ENCODE measurements at places on chromosomes 12 and 14.
A peak's percentile ranks its signal among the peaks of the same experiment; 100 is the strongest.

GRCh38 chr12:64609536-64610078 lies 688 bp upstream of the RASSF3 start:
- DNase-seq, result no peak

DNA sequence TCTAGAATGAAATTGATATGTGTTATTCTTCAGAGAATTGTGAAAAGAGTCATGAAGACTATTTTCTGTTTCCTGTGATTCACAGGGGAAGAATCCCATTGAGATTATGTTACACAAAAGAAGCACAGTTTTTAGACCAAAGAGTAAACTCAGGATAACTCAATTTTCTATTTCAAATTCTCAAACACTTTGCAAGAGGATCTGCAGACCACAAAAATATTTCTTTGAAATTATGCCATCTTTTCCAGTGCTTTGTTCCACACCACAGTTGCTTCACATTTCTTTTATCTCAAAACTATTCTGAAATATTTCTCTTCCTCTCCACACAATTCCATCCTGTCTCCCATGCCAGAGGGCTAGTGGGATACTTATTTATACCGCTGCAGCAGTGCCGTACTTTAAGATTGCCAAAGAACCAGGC lies 188.9 kb upstream of the FOXG1 start:
- DNase-seq, result no peak

DNA sequence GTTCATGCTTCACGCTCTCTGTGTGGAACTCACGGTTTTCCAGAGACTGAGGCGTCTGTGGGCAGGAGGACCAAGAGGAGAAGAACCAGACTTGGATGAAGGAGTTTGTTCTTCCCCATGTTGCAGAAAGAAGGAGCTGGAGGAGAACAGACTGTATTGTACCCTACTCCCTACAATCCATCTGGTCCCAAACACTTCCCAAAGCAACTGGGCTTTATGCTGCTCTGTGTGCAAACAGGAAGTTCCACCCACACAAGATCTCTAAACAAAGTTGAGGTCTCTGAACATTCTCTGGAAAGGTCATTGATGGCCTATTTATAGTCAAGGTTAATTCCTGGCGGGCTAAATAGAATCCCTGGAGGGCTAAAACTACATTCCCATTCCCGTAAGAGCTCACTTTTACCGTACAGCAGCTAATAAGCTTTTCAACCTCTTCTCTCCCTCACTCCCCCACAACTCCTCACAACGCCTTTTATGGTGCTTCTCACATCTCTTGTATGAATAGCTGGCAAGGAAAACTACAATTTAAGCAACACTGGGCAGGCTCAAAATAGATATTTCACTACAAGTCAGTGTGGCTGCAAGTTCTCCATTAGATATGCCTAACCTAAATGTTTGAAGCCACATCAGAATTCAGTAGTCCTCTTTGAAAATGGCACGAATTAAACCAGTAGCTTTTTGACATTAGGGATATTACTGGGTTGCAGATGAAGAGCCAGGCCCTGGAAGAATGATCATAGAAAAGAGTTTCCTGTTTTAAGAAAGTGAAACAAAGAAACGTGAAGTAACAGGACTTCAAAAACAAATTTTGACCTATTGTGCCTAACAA lies at the start of gene A2M:
TSS of gene A2M (minus strand) at position 189 of the 829 bp plus-strand sequence. CDS start at position 119, 70 bp downstream.
- DNase-seq, result no peak

DNA sequence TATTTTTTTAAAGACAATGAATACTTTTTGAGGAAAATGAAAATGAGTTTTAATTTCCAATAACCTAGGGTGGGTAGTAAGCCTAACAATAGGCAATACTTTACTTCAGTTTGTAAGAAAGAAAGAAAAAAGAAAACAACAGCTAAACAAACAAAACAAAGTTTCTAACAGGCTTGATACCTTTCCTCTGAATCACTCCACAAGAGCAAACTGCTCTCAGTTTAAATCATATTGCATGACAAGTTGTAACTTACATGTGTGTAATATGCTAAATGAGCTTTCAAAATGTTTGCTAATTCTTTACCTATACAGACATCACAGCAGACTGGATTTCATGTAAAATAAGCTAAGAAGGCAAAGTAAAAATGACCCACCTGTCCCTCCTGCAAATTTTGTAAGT lies 6.7 kb upstream of the LMO3 start:
- DNase-seq, result no peak

DNA sequence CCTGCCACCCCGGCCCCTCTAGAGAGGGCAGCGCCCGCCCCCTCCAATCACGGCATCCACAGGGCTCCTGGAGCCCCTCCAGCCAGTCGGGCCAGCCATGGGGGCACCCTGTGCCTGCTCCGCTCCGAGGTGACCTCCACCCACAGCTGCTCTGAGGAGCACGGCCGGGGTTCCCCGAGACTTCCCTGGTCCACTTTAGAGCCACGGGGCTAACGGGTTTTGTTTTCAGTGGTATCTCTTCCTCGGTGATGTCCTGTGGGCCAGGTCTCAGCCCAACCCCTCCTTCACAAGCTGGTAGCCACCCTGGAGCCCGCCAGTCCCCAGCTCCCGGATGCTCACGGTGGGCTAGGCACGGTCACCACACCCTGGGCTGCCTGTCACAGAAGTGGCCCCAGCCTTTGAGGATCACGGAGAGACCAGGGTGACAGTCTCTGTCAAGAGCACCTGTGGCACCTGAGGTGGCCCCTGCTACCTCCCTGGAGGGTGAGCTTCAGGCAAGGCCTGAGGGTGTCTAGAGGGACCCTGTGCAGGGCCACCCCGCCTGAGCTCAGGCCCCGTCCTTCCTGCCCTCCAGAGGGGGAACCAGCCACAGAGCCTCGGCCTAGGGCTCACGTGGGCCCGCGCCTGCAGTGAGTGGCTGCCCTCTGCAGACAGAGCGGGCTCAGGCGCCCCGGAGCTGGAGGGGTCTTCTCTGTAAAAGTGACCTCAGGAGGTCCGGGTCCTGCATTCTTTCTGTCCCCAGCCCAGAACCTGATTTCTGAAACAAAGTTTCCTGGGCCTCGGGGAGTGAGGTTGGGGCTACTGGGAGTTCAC lies 146.0 kb upstream of the C14orf180 start:
- no peak for DNase-seq

DNA sequence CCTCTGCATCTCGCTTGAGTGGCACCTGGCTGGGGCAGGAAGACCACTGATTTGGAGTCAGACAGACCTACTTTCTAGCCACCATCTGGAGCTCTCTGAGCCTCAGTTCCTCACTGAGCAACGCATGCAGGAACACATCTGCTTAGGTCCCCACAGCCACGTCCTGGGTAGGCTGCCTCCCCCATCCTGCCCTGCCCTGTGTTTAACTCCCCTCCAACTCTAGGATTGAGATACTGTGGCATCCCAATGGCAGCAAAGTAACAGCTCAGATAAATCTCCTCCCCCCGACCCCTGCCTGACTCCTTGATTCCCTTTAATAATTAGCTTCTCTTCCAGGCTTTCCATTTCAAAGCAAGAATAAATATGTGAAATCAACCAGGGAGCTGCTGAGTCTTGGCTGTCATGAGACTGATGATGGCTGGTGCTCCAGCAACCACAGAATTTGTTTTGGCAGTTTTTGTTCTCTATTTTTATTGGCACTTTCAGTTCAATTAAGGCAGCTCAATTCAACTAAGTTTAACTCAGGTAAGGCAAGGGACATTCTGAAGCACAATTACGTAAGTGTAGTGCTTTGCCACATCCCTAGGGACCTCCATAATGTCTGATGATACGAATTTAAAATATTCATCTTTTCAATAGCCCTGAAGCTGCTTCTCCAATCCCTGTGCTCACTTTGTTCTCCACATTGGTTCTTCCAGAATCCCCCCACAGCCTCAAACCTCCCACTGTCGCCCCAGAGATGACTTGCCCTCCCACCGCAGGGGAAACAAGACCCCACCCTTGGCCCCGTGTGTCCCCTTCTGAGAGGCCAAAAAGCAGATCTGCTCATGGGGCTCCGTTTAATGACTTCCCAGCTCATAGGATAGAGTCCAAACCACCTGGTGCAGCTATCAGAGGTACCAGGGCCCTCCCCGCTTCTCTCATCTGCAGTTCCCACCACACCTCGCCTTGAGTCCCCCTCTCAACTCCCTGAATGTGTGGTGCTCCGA lies 58.2 kb downstream of the ESR2 start:
- no peak for DNase-seq

DNA sequence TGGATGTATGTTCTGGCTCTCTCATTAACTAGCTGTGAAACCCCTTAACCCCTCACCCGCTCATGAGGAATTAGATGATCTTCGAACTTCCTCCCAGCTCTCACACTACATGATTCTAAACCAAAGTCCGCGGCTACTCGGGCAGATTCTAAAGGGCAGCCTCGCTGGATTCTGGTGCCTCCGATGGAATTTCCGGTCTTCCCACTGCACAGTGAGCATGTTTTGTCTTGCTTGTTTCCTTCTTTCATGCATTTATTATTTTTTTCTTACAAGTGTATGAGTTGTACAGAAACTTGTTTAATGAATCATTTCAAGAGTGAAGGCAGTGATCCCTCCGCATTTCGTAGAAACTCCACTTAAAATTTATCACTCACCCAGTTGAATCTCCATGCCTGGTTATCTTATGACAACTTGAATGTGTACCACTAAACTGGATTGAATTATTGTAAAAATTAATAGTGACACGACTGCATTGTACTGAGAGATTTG lies 4.5 kb upstream of the HCAR3 start:
- DNase-seq, result no peak

- DNase-seq, result no peak
These were observed 1248.4 kb downstream of the LRFN5 start for GRCh38 chr14:42855085-42855484.

GRCh38 chr12:43551971-43552559 lies at the start of gene ADAMTS20:
Gene ADAMTS20, minus strand, starts transcription at chr12:43552203. Its CDS starts 282 bp downstream, at chr12:43551921.
- no peak for DNase-seq

DNA sequence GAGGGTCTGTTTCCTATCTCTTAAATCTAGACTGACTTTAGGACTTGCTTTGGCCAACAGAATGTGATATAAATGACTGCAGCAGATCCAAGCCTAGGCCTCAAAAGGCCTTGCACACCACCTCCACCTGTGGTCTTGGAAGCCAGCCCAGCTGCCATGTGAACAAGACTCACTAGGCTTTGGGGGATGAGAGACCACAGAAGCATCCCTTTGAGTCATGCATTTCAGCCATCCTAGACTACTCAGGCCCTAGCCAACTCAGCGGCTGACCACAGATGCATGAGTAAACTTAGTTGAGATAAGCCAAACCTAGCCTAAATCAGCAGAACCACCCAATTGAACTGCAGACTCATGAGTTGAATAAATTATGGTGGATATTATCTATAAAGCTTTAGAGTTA lies 87.7 kb downstream of the KCNH5 start:
- DNase-seq, result peak; percentile 7
